ENCODE measurements at places on chromosomes 4 and X.

DNA sequence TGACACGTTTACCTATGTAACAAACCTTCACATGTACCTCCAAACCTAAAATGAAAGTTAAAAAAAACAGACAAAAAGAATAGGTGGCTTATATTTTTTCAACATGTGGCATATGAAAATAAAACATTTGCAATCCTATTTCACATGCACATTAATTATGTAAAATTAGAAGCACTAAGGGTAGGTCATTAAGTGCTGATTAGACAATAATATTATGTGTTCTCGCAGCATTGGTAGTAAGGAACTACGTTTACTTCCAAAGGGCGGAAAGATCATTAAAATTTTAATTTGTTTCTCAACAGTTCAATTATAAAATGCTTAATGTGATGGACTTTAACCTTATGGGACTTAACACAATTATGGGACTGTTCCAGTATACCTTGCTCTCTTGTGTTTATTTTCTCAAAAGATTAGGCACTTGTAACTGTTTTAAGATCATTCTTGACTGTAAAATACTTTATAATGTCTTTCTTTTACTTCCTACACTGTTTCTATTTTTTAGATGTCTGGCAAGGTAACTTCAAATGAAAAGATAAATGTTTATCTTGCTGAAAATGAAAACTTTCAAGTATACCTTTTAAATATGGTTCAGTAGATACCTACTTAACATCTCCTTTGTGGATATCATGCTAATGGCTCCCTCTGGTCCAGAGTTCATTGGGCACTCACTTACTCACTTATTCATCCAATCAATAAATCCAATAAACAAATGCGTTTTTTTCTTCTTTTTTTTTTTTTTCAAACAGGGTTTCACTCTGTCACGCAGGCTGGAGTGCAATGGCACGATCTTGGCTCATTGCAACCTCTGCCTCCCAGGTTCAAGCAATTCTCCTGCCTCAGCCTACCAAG is 202.0 kb downstream of the ARAP2 start:
- no peak for DNase-seq

GRCh38 chr4:15754323-15754722 is 23.8 kb upstream of the CD38 start:
- no peak for DNase-seq

- DNase-seq = no peak
Measured at GRCh38 chrX:75623535-75623934, 100.7 kb upstream of the ZDHHC15 start.

DNA sequence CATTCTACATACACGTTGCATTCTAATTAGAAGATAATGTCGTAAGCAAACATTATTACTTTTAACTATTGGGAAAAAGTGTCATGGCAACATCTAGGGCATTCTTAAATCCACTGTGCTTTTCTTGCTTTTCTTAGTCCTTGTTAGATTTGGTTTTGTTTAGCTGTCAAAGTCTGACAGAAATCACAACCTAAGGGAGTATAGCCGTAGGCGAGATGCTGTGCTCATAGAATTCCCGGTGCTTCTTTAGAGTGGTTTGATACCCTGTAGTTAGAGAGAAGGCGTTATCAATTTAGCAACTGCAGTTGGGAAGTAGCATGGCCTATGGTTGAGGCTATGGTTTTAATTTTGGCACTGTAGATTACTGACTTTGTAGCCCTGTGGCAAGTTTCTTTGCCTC is 45.7 kb downstream of the WWC2 start:
- DNase-seq = no peak

DNA sequence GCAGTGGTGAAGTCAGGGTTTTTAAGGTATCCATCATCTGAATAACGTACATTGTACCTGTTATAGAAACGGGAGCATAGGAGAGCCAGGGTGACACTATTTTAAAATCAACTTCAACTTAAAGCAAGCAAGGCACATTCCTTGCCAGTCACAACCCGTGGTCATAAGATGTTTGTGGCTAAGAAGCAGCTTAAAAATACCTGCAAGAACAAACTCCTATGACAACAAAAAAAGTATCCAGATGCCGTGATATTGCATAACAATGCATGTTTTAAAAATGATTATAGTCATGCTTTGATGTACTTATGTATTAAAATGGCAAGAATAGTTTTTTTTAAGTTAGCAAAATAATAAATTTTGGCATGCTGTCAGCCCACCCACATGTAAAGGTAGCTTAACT is 16.5 kb upstream of the SYNPO2 start:
- DNase-seq = no peak

DNA sequence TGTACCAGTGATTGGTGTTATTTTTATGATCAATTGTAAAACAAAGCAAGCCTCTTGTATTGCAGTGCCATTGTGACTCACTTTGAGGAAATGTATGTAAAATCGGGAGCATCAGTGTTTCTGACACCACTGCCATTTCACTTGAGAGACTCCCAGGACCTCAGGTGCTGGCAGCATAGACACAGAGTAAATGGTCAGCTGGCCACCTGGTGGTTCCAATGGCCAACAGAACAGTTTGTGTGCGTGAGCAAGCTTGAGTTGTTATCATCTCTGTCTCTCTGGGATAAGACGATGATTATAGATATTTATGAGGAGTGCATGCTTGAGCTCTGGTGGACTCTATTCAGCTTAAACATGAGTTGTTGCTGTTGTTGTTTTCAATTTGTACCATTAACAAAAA is 356.6 kb downstream of the GUCY2F start:
- no peak for DNase-seq

GRCh38 chrX:11188664-11189063 is 77.5 kb downstream of the HCCS start:
- no peak for DNase-seq

GRCh38 chr4:56649445-56650261 is 31.4 kb downstream of the HOPX start:
- no peak for DNase-seq

GRCh38 chr4:75630174-75630936 is at the start of gene CDKL2:
CDKL2 (minus strand) TSS chr4:75630528; CDS start chr4:75625988, 4,540 bp downstream.
- DNase-seq = peak; percentile 86

DNA sequence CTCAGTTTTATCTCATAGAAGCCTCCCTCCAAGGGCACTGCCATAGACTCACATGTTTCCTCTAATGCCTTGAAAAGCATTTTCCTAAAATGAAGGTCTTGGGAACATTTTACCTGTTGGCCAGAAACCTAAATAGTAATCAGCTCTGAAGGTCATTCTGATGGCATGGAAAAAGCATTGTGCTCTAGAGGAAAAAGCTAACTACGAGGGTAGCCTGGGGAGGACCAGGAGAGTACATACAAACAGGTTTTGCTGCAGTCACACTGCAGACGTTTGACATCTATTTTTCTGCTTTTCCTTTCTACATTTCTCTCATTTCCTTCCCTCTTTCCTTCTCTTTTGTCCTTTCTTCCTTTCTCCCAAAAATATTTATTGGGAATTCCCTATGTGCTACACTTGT is 103.3 kb upstream of the SORBS2 start:
- DNase-seq = no peak

DNA sequence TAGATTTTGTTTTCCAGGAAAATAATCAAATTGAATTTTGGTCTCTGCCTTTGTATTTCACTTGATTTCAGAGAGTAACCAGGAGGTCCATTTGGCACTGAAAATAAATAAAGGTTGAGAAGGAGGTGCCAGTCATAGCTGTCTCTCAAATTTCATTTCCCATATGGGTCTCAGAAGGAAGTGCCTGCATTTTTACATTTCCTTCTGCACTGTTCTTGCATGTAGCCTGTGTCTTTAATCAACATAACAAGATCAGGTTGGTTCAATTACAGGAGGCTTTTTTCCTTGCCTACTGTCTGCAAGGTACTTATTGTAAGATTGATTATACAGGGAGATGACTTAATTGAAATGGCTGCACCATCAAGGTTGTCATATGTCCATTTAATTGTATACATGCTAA is 15.7 kb downstream of the LRRC66 start:
- no peak for DNase-seq

DNA sequence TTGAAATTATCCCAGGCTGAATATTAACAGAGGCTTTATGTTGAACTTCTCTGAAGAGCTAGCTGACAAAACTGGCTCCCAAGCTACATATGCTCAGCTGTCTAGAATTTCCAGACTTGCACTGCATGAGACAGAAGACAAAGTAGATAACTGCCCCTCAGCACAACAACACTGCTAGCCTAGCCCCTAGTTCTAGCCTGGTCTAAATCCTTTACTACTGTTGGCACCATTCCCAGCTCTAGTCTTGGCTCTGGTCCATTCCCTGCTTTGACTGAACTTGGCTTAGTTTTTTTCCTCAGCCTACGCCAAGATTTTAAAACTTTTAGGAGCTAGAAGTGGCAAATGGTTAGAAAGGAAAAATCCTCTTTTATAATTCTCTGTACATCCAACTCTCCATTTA is 7.6 kb upstream of the OPHN1 start:
- DNase-seq = no peak

GRCh38 chr4:149964001-149964796 is 114.0 kb upstream of the DCLK2 start:
- no peak for DNase-seq

GRCh38 chr4:186685767-186686183 is 37.9 kb downstream of the FAT1 start:
- DNase-seq = no peak

DNA sequence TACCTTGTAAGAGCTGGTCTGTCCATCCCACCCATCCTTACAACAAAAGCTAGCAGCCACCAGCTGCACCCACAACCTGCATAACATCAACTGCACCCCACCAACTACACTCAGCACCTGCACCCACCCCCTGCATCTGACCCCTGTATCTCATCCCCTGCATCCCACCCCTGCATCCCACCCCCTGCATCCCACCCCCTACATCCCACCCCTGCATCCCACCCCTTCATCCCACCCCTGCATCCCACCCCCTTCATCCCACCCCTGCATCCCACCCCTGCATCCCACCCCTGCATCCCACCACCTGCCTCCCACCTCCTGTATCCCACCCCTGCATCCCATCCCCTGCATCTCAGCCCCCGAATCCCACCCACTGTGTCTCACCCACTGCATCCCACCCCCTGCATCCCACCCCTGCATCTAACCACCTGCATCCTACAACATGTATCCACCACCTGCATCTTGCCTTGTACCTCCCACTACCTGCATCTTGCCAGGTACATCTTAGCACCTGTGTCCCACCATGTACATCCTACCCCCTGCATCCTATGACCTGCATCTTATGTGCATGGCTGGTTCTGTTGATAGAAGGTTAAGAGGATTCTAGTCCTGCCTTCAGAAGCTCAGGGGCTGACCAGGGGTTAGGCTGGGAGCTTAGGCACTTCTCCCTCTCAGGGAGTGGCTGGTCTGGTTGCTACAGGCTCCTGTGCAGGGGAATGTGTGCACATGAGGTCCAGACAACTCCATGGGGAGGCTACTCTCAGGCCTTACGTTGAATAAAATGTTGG is 9.4 kb downstream of the TMEM271 start:
- DNase-seq = no peak

DNA sequence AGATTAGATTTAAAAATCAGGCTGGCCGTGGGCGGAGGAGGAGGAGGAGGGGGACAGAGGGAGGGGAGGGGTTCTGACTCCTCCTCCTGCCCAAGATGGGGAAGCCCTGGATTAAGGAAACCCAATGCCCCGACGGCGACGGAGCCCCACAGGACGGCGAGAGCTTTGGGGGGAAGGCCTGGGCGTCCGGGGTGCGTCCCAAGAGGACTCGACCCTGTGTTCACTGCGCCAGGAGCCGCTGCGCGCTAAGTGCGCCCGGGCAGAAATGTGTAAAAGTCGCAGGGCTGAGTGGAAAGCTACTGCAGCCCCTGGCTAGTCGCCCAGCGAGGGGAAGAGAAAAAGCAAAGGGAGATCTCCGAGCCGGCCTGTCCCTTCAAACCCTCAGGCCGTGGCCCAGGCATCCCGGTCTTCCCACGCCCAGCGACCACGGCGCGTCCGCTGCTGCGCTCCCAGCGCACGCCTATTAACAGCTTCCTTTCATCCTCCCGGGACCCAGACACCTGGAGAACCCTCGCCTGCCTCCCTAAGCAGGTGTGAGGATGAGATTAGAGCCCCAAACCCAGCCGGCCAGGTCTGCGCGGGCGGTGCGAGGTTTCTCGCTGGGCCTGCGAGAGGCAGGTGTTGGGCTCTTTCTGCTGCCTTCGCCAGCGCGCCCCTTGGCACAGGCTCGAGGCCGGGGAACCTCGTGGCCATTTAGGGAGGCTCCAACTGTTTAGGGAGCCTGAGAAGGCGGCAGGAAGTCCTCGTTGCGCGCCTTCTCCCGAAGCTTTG is 1.4 kb upstream of the RPS6KA3 start:
- no peak for DNase-seq

GRCh38 chr4:88846206-88846790 is 148.7 kb upstream of the NAP1L5 start:
- DNase-seq = no peak

GRCh38 chr4:80142394-80143306 is 54.7 kb upstream of the PRDM8 start:
- no peak for DNase-seq

- no peak for DNase-seq
Measured at GRCh38 chr4:112532267-112532666, 16.3 kb upstream of the NEUROG2 start.

DNA sequence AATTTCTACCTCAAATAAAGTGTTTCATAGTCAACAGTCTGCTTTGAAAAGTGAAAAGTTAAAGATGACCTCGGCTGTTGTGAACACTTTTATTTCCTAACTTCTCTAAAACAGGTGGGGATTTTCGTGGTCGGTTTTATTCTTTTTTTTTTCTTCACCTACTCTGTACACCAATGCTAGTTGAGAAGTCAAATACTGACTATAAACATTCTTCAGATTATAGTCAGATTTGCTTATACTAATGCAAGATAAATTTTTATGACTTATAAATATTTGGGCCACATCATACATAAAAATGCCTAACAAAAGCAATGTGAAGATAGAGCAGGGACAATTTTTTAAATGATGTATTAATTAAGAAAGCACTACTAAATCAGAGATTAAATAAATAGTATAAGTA is 98.1 kb upstream of the GPR34 start:
- DNase-seq = no peak

DNA sequence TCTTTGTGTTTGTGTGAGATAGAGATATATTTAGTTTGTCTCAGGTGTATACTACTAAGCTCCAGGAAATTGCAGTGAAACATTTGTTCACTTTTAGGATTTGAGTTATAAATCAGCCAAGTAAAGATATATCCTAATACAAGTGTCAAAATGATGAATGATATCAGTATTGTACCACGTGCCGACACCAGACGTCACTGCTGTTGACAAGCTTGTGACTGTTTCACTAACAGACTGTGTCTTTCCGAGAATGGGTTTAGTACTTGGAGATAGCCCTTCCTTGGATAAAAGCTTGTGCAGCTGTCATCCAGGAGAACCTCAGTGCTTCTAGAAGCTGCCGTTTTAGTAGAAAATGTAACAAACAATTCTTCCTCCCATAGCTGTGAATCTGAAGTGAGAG is 343.3 kb downstream of the FBXO8 start:
- DNase-seq = no peak

- DNase-seq = no peak
Measured at GRCh38 chr4:119189638-119190037, 22.9 kb upstream of the USP53 start.

DNA sequence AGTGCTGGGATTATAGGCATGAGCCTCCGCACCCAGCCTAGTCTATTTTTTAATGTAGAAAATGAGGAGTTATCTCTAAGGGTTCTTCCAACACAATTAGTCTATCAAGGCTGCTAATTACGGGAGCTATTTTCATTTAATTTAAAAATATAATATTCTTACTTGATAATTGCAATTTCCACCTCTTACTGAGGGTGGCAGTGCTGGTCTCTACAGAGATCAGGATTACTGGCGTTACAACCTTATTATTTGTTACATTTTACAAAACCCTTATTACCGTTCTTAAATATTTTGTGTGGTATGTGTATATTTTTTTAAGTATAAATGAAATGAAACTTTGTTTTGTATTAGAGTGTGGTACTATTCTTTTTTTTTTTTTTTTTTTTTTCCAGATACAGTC is 17.6 kb upstream of the GK start:
- no peak for DNase-seq

GRCh38 chr4:115484479-115484878 is 371.1 kb upstream of the NDST4 start:
- no peak for DNase-seq

All from NCI-H1417 treated with DMSO at 0.1 percent for 48 hours (cell line).